ENCODE measurements at places on chromosomes 7 and 10. TPM values are rescaled to one million over a fixed set of nuclear protein-coding genes. Genes with fewer than 3 reads are reported as not detected.

- H3K27ac ChIP-seq: no peak overlapping the region
- no peak overlapping the region for H3K4me3 ChIP-seq
- no peaks in the 10 kb centered on the region for H3K4me1 ChIP-seq
- no peak for DNase-seq
These were observed 893.9 kb downstream of the CCSER2 start for GRCh38 chr10:85222300-85222699.

Gene OPALIN
- not detected for total RNA-seq

GRCh38 chr7:27351786-27352185, 109.2 kb downstream of the EVX1 start:
- peaks cover 7% of the 10 kb centered on the region for H3K27me3 ChIP-seq
- DNase-seq: no peak
- no peaks in the 10 kb centered on the region for H3K36me3 ChIP-seq
- no peak overlapping the region for H3K4me3 ChIP-seq
- no peak overlapping the region for H3K27ac ChIP-seq

GRCh38 chr7:26590709-26591108, 273.7 kb downstream of the SKAP2 start:
- H3K4me3 ChIP-seq: no peak overlapping the region
- H3K27ac ChIP-seq: no peak overlapping the region
- H3K27me3 ChIP-seq: no peaks in the 10 kb centered on the region

Gene ZNF212
- total RNA-seq: 10.2 TPM

- no peaks in the 10 kb centered on the region for H3K4me1 ChIP-seq
- no peak overlapping the region for H3K27ac ChIP-seq
- H3K27me3 ChIP-seq: no peaks in the 10 kb centered on the region
- no peak overlapping the region for H3K4me3 ChIP-seq
- H3K36me3 ChIP-seq: no peaks in the 10 kb centered on the region
These were observed 40.0 kb upstream of the LRGUK start for GRCh38 chr7:134086998-134087735.

Gene PGAM2
- 1.1 TPM for total RNA-seq

GRCh38 chr7:83065714-83066113, 97.0 kb downstream of the PCLO start:
- H3K4me1 ChIP-seq: no peaks in the 10 kb centered on the region
- H3K27ac ChIP-seq: no peak overlapping the region
- no peak for DNase-seq
- H3K4me3 ChIP-seq: no peak overlapping the region
- no peaks in the 10 kb centered on the region for H3K27me3 ChIP-seq

Gene CALML3
- total RNA-seq: not detected

DNA sequence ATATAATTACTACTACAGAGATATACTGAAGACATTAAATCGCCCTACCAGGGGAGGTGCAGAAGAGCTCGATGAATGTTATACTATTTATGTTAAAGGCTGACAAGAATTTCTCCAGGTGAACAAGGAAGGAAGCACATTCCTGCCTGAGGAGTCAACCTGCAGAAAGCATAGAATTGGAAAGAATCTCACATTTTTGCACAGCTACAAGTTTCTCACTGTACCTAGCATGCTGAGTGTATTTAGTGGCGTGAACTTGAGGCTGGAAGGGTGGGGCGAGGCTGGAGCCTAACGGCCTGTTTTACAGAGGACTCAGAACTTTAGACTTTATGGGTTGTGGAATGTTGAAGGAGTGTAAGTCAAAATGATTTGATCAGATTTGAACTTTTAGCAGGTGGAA, 373.6 kb upstream of the LRGUK start:
- H3K4me1 ChIP-seq: no peaks in the 10 kb centered on the region
- no peaks in the 10 kb centered on the region for H3K36me3 ChIP-seq
- H3K27ac ChIP-seq: no peak overlapping the region

DNA sequence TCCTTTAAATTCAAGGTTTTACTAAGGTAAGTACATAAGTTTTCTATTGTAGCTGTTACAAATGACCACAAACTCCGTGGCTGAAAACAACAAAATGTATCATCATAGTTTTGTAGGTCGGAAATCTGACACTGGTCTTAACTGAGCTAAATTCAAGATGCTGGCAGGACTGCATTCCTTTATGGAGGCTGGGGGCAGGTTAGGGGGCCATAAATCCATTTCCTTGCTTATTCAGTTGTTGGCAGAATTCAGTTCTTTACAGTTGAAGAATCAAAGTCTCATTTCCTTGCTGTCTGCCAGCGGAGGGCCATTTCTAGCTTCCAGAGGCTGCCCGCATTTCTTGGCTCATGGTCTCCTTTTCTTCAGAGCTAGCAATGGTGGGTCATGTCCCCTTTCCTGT, 11.2 kb upstream of the PRR15 start:
- H3K4me1 ChIP-seq: no peaks in the 10 kb centered on the region
- H3K27ac ChIP-seq: no peak overlapping the region
- H3K36me3 ChIP-seq: no peaks in the 10 kb centered on the region
- peaks cover 1% of the 10 kb centered on the region for H3K27me3 ChIP-seq
- no peak for DNase-seq

GRCh38 chr10:11018855-11019631, 1.4 kb downstream of the CELF2 start:
- peaks cover 12% of the 10 kb centered on the region for H3K27me3 ChIP-seq
- no peaks in the 10 kb centered on the region for H3K36me3 ChIP-seq
- peak overlapping the region; percentile 84 for H3K27ac ChIP-seq

- DNase-seq: no peak
- no peak overlapping the region for H3K4me3 ChIP-seq
- H3K36me3 ChIP-seq: no peaks in the 10 kb centered on the region
These were observed 337.1 kb upstream of the FOXK1 start for GRCh38 chr7:4345004-4345403.

Gene SRRM3
- total RNA-seq: 1.1 TPM

GRCh38 chr7:80413383-80413945, 98.4 kb downstream of the GNAT3 start:
- H3K27me3 ChIP-seq: no peaks in the 10 kb centered on the region
- H3K36me3 ChIP-seq: no peaks in the 10 kb centered on the region
- no peaks in the 10 kb centered on the region for H3K4me1 ChIP-seq
- no peak overlapping the region for H3K4me3 ChIP-seq
- no peak for DNase-seq

Gene GIMAP1
- total RNA-seq: 13.0 TPM

DNA sequence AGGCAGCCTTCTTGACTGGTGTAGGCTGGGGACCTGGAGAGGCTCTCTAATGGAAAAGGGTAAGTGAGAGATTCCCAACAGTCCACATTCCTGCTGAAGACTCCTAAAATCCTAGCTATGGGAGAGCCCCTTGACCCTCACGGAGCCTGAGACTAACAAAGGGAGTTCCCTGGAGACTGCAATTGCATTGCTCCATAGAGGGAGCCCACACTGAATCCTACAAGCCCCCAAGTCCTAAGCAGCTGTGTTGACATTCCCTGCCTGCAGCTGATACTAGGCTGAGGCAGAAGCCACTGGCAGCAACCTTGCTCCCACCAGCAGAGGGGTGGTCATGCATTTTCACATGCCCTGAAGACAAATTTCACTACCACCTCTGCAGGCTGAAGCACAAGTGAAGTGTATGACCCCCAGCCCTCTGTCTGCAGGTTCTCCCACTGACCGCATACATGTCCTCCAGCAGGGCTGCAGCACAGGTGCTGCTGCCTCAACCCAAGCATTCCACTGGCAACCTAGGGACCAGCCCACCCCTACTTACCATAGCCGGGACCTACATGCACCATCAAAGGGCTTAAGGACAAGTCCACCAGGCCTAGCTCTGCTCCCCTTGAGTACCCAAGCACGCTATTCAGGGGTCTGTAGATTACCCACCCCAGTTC, 130.3 kb upstream of the SLC13A1 start:
- no peak for DNase-seq
- H3K27me3 ChIP-seq: no peaks in the 10 kb centered on the region
- H3K27ac ChIP-seq: no peak overlapping the region
- H3K36me3 ChIP-seq: no peaks in the 10 kb centered on the region

Gene INA
- not detected for total RNA-seq

DNA sequence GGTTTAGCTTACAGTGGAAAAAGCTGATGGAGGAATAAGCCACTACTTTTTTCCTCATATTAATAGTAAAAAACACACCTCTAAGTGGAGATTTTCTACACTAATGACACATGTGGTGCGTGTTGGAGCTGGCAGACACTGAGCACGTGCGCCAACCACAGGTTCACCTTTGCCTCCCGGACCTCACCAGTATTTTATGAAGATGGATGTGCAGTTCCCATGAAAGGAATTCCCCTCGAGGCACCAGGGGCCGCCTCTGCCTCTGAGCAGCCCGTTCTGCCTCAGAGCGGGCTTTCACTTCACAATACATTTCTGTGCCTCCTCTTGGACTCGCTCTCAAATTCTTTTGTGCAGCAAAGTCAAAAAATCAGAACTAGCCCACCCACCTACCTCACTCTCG, 477.5 kb upstream of the ADARB2 start:
- DNase-seq: no peak
- no peaks in the 10 kb centered on the region for H3K27me3 ChIP-seq
- no peaks in the 10 kb centered on the region for H3K4me1 ChIP-seq
- no peaks in the 10 kb centered on the region for H3K36me3 ChIP-seq
- no peak overlapping the region for H3K27ac ChIP-seq

Gene HABP2
- 3.6 TPM for total RNA-seq

Gene CTAGE4
- 9.5 TPM for total RNA-seq

DNA sequence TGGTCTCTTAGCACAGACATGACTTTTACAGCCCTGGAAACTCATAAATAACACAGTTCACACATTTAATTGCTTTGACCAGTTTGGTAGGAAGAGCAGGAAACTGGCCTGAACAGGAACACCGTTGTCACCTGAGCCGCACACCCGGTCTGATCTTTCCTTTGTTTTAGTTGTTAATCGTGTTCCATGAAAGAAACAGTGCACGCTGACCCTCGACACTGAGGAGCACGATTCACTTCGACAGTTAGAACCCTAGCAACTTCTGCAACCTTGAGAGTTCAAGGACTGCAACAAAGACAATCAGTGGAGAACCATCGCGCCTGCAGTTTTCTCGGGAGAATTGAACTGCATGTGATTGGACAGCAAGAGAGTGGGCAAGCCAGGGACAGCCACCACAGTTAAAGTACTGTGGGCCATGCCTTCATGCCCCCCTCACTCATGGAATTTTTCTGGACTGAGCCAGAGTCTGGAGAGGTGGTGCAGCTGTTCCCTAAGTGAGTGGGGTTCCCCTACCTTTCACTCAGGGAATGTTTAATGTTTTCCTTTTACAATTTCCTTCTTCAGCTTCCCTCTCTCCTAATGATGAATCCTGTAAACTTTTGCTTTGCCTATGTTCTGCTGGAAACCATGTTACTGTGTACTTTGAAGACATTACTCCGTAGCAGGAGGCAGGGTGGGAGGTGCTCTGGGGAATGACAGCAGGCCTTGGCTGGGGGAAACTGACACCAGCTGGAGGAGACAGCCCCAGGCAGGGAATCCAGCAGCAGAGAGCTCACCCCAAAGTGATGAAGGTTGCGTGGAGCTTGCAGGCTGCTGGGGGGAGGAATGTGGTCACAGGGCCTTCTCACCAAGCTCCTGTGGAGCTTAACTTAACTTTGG, 198.7 kb downstream of the ZNF438 start:
- H3K36me3 ChIP-seq: no peaks in the 10 kb centered on the region
- peak overlapping the region; percentile 55 for H3K27ac ChIP-seq
- no peak for DNase-seq
- peaks cover 9% of the 10 kb centered on the region for H3K4me1 ChIP-seq
- no peaks in the 10 kb centered on the region for H3K27me3 ChIP-seq

DNA sequence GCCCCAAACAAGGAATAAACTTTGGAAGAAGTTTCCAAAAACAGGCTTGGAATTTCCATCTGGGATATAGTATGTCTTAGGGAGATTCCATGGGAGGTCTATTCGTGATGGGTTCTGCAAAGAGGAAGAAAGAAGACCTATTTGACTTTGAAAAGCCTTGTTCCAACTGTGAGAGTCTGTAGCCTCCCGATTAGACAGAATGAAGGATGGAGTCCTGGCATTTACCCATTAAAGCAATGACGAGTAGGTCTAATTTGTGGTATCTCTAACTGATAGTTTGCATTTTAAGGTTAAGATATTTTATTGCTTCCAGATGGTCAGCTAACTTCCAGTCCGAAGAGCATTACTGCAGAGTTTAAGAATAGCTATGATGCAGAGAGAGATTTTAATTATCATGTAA, 19.5 kb upstream of the GALNT17 start:
- no peaks in the 10 kb centered on the region for H3K27me3 ChIP-seq
- no peak overlapping the region for H3K27ac ChIP-seq
- DNase-seq: no peak
- no peak overlapping the region for H3K4me3 ChIP-seq
- H3K36me3 ChIP-seq: no peaks in the 10 kb centered on the region
- no peaks in the 10 kb centered on the region for H3K4me1 ChIP-seq

GRCh38 chr10:86100581-86101061, 266.0 kb downstream of the GRID1 start:
- no peaks in the 10 kb centered on the region for H3K4me1 ChIP-seq
- H3K36me3 ChIP-seq: no peaks in the 10 kb centered on the region
- no peak overlapping the region for H3K27ac ChIP-seq
- no peak overlapping the region for H3K4me3 ChIP-seq
- H3K27me3 ChIP-seq: no peaks in the 10 kb centered on the region

GRCh38 chr7:112173568-112173905, 32.7 kb downstream of the DOCK4 start:
- no peak overlapping the region for H3K27ac ChIP-seq
- H3K27me3 ChIP-seq: no peaks in the 10 kb centered on the region
- no peak overlapping the region for H3K4me3 ChIP-seq
- H3K4me1 ChIP-seq: no peaks in the 10 kb centered on the region
- no peak for DNase-seq

GRCh38 chr7:20327055-20327454, 3.6 kb upstream of the ITGB8 start:
- no peaks in the 10 kb centered on the region for H3K36me3 ChIP-seq
- H3K27me3 ChIP-seq: peaks cover 10% of the 10 kb centered on the region
- no peak overlapping the region for H3K4me3 ChIP-seq
- H3K4me1 ChIP-seq: no peaks in the 10 kb centered on the region
- no peak for DNase-seq

Gene ING3
- total RNA-seq: 17.9 TPM

GRCh38 chr10:110354322-110354766, 49.6 kb upstream of the SMNDC1 start:
- peaks cover 13% of the 10 kb centered on the region for H3K4me1 ChIP-seq
- peak; percentile 85 for DNase-seq
- no peak overlapping the region for H3K4me3 ChIP-seq

GRCh38 chr7:21620054-21620453, 77.2 kb downstream of the DNAH11 start:
- H3K27me3 ChIP-seq: no peaks in the 10 kb centered on the region
- H3K4me1 ChIP-seq: no peaks in the 10 kb centered on the region
- no peaks in the 10 kb centered on the region for H3K36me3 ChIP-seq
- no peak for DNase-seq
- no peak overlapping the region for H3K4me3 ChIP-seq
- no peak overlapping the region for H3K27ac ChIP-seq

Gene TEX47
- not detected for total RNA-seq

Gene RARRES2
- total RNA-seq: 259 TPM

DNA sequence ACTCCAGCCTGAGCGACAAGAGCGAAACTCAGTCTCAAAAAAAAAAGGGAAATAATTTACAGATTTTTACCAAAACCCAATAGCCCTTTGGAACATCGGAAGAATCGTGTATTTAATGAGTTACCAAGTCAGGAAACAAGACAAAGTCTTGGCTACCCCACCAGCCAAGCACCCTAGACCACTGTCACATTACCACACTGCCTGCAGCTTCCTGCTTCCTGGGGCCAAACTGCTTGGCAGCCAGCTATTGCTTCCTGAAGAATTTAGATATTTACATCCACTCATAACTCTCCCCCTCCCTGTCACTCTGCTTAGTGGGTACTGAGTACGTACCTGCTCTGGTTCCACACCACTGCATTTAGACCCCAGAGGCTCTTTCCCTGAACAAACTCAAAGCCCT, 14.1 kb upstream of the TNPO3 start:
- peaks cover 9% of the 10 kb centered on the region for H3K27me3 ChIP-seq
- H3K4me1 ChIP-seq: no peaks in the 10 kb centered on the region
- no peak overlapping the region for H3K4me3 ChIP-seq
- no peaks in the 10 kb centered on the region for H3K36me3 ChIP-seq
